Muscle of arm (tissue), 14 donors: ENCODE measurements at places on chromosomes 4 and X. TPM values are rescaled to one million over a fixed set of nuclear protein-coding genes. Genes with fewer than 3 reads are reported as not detected.
A peak's percentile ranks its signal among the peaks of the same experiment; 100 is the strongest.

Gene HSFX2
- 1.1 TPM for polyA plus RNA-seq

DNA sequence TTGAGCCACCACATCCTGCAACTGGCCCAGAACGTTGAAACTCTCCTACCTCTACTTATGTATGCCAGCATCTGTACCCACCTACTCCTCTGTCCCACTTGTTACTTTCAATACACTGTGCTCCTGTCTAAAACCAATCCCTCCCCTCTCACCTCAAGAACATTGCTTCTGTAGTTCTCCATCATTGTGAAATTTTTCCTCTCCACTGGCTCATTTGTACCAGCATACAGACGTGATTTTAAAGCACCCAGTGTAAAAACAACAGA lies 25.5 kb upstream of the USO1 start:
- no peak for DNase-seq

DNA sequence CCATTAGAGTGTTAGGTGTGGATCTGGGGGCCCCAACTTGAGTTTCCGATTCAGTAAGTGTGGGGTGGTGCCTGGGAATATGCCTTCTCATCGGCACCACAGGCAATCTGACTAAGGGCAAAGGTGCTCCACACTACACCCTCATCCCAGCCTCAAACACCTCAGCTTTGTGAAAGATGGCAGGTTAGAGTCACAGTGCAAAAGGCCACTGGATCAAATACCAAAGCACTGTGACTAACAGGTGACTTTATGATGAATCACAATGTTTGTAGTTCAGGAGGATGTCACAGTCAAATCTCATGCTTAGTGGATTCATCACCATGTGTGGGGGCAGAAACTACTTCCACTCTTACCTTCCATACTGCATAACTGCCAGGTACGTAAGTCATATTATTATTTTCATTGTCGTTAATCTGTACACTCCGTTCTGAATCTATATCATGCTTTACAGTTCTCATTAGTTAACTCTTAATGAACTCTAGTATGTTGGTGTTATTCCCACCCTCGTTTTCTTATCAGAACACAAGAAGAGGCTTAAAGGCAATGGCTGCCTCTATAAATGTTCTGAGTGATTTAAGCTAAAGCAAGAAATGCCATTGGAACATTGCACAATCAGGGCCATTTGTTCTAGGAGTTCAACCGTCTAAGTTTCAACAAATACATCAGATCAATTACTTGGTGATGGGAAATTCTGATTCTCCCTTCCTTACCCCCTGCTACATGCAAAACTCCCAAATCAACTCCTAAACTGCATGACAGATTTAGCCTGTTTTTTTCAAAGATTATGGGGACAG lies 50.2 kb downstream of the PRKG2 start:
- DNase-seq = no peak

DNA sequence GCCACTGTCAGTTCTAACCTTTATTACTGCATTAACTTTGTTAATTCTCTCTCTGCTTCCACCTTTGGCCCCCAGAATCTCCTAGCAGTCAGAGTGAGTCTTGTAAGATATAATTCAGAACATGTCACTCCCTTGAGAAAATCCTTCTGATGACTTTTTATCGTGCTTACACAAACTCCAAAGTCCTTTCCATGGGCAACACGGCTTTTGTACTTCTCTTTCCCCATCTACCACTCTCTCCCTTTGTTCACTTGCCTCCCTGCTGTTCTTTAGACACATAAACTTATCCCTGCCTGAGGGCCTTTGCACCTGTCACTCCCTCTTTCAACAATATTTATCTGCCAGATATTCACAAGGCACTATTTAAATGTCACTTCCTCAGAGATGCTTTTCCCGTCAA lies 64.8 kb downstream of the MAOB start:
- DNase-seq = no peak

DNA sequence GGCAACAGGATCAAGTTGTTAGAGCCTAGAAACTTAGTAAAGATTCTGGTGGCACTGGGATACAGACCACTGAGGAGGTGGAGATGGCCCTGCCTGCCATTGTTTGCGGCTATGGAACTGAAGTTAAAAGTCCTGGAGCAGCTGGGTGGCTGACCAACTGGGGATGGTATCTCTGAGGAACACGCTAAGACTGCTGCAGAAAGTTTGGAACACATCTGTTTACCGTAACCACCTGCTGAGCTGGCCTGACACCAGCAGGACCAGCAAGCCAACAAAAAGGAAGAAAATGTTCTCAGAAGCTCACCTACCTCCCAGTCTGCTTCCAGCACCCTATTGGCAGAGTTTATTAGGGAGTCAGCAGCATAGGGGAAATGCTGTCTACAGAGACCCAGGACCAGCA lies 17.4 kb upstream of the PACRGL start:
- no peak for DNase-seq

GRCh38 chr4:1246111-1246881 lies 2.6 kb downstream of the CTBP1 start:
- no peak for DNase-seq

- DNase-seq = no peak
Observed at GRCh38 chrX:16658284-16658683, 8.3 kb downstream of the S100G start.

- no peak for DNase-seq
Observed at GRCh38 chrX:9352243-9352642, 112.6 kb upstream of the TBL1X start.

DNA sequence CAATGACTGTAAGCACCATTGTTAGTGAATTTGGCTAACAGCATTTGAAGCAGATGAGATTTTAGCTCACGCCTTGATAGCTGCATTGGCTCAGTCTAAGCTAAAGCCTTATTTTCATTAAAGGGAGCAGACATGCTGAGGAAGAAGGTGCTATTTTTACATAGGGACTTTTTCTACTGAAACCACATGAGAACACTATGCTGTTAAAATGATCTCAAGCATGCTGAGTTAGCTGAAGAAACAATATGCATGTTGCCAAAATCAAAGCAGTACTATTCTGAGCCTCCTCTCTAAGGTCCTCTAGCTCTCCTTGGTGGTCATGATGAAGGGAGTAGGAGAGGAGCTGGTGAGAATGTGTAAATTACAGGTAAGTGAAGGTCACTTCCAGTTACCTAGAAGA lies 134.4 kb upstream of the JADE1 start:
- DNase-seq = peak; percentile 26
